Stimulated activated CD4-positive, alpha-beta T cell treated with anti-CD3 and anti-CD28 coated beads, TNF-alpha, amount 100 ng/mL, for 1 hour (primary cell): ENCODE measurements at places on chromosomes 6 and 20.

- DNase-seq = no peak
These were observed 192.6 kb upstream of the CITED2 start for GRCh38 chr6:139567095-139567494.

DNA sequence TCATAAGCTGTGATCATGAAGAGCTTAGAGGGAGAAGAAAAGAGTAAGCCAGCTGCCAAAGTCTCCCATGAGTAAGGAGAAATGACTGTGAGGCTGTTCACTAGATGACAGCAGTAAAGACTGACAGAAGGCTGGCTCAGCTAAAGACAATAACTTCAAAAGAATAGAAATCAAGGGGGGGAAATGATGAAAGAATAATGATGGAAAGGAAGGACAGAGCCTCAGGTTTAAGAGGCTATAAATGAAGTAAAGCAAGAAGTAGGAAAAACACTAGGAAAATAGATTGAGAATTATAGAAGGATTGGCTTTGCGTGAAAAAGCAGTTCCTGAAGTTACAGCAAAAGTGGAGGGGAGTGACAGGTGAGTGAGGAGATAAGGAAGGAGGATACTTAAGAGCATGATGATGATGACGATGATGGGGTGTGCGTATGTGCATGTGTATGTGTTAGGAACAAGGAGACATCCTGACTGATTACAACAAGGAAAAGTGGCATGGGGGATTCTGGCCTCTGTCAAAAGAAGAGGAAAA is 48.2 kb downstream of the HBS1L start:
- no peak for DNase-seq

DNA sequence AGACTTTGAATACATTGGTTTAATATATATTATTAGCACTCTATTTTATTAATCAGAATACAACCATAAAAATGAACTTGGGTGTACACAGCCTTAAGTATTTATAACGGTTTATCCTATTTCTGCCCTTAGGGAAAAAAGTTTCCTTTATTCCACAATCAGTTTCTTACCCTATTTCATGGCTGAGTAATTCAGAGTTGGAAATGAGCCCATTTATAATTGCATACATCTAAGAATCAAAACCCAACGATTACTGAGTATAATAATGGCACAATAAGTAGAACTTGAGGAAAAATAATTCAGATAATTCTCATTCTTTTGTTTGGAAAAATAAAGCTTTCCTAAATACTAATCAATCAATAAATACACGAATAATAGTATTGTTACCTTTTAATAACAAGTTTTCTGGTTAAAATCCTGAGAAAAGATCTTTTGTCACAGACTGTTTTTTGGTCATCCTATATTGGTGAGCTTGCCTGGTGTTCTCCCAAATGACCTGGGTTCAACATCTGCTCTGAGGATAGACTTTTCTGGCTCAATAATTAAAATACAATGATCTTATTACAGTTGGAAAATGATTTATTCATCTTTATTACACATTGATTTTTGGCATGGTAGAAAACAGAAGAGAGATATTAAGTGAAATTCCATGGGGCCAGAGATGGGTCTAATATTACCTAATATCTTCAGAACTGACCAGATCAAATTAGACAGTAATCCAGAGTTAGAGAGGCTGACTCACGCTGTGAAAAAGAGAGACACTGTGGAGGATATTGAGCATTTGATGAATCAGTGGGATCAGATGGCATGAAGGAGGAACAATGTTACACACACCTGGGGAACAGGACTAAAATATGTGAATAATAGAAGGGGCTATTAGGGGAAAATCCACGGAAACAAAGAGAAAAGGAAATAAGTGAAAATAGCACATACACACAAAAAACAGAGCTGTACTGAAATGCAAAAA is 162.1 kb upstream of the TBX18 start:
- no peak for DNase-seq

DNA sequence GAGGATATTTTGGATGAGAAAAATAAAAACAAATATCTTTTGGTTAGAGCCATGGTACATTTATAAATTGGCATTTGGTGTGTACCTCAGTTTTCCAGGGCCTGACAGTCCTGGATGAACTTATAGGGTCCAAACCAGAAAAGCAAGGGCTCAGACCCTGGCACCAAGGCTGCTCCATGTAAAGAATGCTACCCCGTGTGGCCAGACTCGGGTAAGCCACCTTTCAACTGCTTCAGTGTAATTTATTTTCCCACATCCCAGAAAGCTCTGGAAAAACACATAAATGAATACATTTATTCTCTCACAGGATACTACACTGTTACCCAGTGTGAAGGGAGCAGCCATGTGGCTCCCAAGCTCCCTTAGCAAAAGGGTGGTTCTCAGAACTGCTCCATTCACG is 13.8 kb downstream of the MRPL14 start:
- no peak for DNase-seq

DNA sequence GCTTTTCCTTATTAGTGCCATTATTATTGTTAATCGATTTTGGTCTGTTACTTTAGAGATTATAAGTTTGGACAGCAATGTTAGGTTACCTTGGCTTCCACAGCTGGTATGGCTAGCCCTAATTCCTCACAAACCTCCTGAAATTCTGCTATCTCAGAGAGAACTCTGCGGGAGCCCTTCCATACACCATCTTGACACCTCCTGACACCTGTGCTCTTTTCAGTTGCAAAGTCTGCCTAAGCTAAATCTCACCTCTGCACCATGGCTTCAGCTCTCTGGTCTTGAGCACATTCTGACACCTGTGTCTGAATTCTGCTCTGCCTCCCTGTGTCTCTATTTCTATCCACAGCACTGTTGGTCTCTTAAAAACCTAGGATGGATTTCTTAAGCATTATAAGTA is 106.5 kb downstream of the DCDC2 start:
- no peak for DNase-seq

- no peak for DNase-seq
These were observed 168.7 kb upstream of the PRSS16 start for GRCh38 chr6:27078734-27079357.

- DNase-seq = no peak
These were observed 482.2 kb upstream of the RNF217 start for GRCh38 chr6:124479991-124480430.

- DNase-seq = no peak
These were observed 71.6 kb upstream of the CD93 start for GRCh38 chr20:23157734-23158133.

DNA sequence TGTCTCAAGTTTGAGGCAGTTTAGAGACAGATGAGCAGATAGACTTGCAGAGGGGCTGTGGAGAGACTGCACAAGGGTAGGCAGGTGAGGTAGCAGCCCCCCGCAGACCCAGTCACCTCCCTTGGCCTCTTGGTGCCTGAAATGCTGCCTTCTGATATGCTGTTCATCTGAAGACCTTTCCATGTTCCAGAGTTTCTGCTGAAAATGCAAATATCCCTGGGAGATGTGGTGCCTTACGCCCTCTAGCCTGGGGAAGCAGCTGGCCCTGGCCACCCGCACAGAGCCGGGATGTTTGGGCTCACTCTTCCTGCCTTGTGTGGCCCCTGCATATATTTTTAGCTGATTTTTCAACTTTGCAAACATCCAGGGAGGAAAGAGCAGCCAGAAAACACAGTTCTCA is 51.4 kb downstream of the TMEM242 start:
- no peak for DNase-seq

- no peak for DNase-seq
These were observed 703.4 kb downstream of the EPHA7 start for GRCh38 chr6:92715991-92716390.

DNA sequence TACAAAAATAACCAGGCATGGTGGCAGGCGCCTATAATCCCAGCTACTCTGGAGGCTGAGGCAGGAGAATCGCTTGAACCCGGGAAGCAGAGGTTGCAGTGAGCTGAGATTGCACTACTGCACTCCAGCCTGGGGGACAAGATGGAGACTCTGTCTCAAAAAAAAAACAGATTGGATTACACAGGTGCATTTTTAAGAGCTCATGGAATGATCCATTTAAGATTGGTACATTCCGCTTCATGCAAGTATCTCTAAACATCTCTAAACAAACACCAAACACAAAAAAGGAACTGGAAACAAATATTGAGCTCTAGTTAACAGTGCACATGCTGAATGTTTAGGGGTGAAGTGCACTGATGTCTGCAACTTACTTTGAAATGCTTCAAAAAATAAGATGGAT is 154.3 kb downstream of the GRM4 start:
- no peak for DNase-seq

DNA sequence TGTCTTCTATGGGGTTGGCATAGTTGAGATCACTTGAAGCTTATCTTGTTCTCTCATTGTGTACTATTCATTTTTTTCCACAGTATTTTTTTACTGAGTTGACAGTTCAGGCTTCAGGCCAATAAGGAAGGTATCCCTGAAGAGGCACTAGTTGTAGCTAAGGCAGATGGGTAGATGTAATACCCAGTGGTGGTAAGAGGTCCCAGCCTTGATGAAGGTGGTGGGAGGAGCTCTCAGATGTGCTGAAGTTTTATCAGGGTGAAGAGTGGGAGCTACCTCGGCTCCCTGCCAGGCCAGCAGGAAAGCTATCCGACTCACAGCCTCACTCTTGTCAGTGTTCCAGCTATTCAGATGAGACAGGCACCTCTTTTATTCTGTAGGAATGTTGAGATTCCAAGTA is 87.7 kb upstream of the UFL1 start:
- no peak for DNase-seq

DNA sequence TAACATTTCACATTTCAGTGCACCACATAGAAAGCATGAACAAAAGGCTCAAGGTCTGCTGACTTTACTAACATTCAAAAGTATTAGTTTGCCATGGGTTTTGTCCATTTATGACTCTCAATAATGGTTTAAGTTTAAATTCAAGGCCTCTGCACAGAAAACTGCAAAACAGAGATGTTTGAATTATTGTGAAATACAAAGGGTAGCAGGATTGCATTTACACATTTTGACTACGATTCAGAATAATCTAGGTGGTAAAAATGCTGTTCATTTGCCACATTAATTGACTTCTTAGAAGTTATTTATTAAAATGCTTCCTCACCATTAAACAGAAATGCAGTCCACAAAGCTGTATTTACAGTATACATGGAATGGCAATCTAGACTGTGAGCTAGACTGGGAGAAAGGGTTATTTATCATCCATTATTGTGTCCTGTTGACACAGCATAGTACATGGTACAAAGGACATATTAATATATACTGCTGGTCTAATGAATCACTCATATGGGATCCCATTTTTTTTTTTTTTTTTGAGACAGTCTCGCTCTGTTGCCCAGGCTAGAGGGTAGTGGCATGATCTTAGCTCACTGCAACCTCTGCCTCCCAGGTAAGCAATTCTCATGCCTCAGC is 18.0 kb downstream of the USP49 start:
- no peak for DNase-seq

- no peak for DNase-seq
These were observed 2.5 kb upstream of the ULBP2 start for GRCh38 chr6:149939356-149939648.

DNA sequence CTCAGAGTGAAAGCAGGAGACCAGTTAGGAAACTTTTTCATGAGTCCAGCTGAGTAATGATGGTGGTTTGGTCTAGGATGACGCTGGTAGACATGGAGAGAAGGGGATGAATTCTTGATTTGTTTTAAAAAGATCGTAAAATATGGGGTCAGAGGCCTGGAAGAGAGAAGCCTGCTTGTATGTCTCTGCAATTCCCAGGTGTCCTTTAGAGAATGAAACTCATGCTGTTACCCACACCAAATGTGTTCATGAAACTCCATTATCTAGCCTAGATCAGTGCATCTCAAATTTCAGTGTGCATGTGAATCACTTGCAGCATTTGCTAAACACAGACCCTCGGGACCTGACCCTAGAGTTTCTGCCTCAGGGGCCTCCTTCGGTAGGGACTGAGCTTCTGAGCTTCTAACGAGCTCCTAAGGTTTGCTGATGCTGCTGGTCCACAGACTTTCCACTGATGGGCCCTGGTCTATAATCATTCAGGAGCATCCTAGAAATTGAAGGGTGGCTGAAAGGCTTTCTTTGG is 302.0 kb upstream of the PLCB4 start:
- no peak for DNase-seq

DNA sequence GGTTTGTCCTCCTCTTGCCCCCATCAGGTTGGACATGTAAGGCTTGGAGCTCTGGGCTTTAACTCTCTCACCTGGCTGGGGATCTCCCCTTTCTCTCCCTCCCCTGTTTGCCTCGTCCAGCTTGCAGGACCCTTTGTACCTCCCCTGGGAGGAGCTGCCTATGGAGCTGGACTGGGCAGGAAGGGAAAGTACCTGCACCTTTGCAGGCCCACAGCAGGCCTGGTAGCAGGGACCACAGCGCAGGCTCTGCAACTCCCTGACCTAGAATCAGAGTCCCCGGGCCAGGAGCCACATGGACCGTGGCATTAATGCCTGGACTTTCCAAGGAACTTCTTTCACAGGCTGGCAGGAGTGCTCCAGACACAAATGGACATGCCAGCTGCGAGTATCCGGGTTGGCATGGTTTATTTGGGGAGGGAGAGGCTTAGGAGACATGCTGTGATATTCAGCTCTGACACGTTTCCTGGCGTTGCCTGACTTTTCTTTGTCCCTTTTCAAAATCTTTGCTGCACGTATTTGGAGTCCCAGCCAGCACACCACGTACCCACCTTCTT is 268.5 kb upstream of the EXOC2 start:
- no peak for DNase-seq

DNA sequence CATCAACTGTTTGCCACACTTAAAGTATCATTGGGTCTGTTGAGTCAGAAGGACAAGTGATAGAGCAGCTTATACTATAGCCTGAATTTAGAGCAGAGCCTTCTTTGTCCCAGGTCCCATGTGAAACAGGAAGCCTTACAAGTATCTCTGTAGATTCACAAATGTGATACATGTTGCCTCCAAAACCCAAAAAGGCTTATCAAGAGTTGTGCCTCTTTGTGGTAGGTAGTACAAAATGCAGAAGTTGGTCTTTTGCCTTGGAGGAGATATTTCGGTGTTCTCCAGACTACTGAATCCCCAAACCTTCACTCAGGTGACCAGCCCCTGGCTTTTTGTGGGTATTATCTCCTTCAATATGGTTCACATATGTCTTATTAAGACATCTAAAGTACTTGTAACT is 172.8 kb upstream of the PROKR2 start:
- no peak for DNase-seq

DNA sequence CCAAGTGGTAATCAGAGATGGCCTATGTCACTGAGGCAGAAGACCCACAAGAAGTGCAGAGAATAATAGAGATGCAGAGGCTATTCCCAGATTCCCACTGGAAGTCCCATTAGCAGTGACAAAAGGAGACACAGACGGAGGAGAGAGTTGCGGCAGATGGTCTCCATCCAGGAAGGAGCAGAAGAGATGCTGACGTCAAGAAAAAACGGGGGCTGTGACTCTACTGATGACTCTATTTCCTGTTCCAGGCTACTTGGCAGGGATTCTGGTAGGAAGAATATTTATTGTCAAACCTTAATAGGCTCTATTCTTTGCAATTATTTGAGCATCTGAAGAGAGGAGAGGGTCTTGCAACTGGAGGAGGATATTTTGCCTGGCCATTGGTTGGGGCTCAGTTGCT is 246.0 kb upstream of the ECI2 start:
- no peak for DNase-seq

- DNase-seq = no peak
These were observed 2.3 kb downstream of the DSTN start for GRCh38 chr20:17572034-17572638.

GRCh38 chr6:143253586-143253985 is 192.9 kb downstream of the AIG1 start:
- no peak for DNase-seq
